ENCODE measurements at places on chromosomes 11 and 22. TPM values are rescaled to one million over a fixed set of nuclear protein-coding genes. Genes with fewer than 3 reads are reported as not detected.

GRCh38 chr22:31621507-31622124, 40.4 kb downstream of the PISD start:
- peak; percentile 36 for DNase-seq

- no peak for DNase-seq
Measured at GRCh38 chr22:25453557-25453956, 110.9 kb upstream of the GRK3 start.

DNA sequence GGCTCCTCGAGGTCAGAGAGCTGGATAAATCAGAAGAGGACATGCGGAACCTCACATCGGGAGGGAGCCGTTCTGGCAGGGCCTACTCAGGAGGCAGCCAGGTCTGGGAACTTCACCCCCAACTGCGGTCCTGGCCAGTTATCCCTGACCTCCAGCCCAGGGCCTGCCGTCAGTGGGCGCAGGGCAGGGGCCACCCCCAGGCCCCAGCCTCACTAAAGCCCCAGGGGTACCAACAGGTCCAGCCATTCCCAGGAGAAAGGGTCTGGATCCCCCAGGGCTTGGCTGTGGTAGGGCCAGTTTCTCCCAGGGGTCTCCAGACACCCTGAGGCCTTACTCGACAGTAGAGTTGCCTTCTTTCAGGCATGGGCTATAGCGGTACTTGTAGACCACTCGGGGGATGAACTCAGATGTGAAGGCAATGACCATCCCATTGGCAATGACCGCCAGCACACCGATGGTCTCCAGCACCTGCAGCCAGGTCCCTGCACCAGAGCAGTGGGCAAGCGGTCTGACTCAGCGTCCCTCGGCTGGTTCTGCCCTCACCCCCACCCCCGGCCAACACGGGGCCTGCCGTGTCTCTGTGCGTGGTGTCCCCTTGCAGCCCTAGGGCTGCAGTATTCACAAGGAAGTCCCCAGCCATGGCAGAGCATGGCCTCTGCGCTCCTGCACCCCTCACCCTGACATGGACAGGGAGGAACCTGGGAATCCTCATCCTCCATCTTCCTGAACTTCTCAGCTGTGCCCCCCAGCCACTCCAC, 4.6 kb upstream of the SIGIRR start:
- no peak for DNase-seq

The SYT12 gene
- total RNA-seq = under 0.01 TPM

- DNase-seq = no peak
Measured at GRCh38 chr11:1194231-1194976, 28.5 kb upstream of the MUC5B start.

DNA sequence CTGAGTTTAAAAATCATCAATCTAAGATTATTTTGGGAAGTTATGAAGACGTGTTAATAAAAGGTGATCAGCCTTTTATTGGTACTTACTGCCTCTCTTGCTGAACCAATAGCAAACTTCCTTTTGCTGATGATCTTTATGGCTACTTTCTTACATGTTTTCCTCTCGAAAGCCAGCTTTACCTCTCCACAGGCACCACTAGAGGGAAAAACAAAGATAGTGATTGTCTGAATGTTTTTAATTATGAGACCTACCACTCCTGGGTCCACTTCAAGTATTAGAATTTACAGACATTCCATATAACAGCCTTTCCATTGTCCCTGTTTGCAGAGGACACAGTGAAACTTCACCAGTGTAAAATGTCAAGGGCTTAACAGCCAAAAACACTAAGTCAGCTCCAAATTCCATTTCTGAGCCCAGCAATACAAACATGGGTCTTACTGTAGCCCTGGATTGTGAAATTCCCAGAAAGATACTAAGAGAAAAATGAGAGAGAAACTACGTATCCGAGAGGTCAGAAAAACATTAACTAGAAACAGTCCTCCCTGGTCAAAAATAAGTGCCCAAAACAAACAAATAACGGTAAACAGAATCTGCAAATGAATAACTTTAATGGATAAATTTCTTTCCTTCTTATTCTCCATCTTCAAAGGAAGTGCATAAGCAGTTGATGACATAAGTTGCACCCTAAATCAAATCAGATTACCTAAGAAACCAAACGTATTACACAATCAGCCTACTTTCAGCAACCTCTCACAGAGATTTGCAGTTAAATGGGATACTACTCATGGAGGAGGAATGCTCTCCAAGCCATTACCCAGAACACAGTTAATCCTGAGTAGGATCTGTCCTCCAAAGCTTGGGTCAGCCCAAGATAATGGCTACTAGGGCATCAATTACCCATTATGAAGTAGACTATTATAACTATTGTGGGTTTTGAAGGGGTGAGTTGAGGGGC, 29.5 kb downstream of the CHEK2 start:
- DNase-seq = peak; percentile 44
